ENCODE measurements at places on chromosomes 7 and 10.

GRCh38 chr10:14014423-14014822 is 316.3 kb downstream of the FRMD4A start:
- no peak for DNase-seq

- DNase-seq, result no peak
Measured at GRCh38 chr10:97577701-97578100, 5.1 kb downstream of the ANKRD2 start.

DNA sequence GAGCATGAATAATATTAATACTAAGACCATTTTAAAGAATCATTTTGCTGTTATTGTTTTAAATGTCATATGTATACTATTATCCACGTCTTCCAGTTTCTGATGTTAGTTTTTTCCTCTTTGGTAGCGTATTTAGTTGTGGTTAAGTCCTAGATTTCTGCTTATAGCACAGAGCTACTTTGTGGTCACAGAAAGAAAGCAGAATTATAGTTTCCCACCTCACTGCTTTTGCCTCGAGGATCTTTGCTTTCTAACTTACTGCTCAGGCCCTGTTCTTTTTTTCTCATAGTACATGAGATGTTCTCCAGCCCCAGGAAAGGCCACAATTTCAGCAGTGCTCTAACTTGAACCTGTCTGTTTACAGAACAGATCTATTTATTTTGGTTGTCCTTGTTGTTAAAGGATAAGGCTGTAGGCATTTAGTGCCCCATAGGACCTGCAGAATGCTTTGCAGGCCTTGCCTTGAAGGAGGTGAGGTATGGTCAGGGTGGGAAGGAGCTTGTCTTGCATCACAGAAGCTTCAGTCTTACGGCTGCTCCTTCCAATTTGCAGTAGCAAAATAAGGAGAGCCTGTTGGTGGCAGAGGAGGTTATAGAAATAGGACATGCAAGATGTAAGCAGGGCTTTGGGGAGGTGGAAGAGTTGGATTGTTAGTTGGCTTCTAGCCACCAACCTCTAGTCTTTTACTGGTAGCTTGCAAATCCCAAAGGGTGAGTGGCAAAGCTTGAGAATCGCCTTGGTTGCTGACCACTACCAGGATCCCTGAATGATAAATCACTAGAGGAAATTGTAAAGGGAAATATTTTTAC is 129.1 kb downstream of the LRRC4 start:
- no peak for DNase-seq

- no peak for DNase-seq
Measured at GRCh38 chr10:52436664-52437063, 122.6 kb downstream of the DKK1 start.

DNA sequence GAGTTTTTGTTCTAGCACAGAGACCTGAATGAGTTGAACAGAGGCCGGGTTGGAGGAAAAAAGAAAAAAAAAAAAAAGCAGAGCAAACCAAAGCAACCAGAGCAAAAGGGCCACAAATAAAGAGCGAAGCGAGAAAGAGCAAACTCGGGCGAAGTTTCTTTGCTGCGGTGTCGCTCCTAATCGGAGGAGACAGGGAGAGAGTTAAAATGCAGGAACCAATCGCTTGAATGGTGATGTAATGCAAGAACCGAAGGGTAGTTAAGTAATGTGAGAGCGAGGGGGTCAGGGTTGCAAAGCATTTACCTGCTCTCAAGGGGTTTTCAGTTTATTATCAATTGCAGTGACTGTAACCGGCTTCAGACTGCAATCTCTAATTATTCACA is 271.7 kb downstream of the TRIL start:
- peak; percentile 28 for DNase-seq

DNA sequence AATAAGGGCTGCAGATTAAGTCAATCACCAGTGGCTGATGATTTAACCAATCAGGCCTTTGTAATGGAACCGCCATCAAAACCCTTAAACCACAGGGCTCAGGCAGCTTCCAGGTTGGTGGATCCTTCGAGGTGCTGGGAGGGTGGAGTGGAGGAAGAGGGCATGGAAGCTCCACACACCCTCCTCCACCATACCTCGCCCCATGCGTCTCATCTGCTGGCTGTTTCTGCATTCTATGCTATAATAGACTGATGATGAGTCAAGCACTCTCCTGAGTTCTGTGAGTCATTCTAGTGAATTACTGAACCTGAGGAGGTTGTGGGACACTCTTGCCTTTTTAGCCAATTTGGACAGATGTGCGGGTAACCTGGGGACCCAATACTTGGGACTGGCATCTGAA is 43.9 kb downstream of the CHST15 start:
- no peak for DNase-seq

DNA sequence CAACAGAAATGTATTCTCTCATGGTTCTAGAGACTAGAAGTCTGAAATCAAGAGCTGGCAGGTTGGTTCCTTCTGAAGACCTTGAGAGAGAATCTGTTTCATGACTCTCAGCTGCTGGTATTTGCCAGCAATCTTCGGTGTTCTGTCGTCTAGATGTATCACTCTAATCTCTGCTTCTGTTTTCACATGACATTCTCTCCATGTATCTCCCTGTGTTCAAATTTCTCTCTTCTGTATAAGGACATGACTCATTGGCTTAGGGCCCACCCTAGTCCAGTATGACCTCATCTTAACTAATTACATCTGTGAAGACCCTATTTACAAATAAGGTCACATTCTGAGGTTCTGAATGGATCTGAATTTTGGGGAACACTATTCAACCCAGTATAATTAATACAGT is 82.3 kb downstream of the ANKRD7 start:
- DNase-seq, result no peak

- DNase-seq, result no peak
Measured at GRCh38 chr10:109835257-109835656, 88.1 kb downstream of the XPNPEP1 start.

GRCh38 chr10:35208536-35208935 is 81.9 kb downstream of the CREM start:
- no peak for DNase-seq

DNA sequence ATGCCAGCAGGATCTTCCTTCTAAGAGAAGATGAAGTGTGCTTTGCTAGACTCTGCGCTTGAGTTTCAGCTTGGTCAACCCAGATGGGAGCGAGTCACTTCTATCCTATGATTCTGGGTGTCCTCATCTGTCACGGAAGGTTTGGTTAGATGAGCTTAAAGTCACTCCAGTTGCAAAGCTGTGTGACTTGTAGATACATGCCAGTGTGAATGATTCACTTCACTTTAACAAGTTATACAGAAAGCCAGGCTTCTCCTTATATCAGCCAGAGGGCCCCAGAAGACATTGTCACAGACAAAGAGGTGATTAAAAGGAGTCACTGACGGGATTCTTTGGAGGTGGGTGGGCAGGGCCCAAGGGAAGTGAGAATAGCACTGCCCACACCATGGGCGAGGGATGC is 122.6 kb upstream of the PFKP start:
- DNase-seq, result no peak

GRCh38 chr7:13276977-13277376 is 589.5 kb downstream of the ARL4A start:
- no peak for DNase-seq

GRCh38 chr10:109487691-109488090 is 435.6 kb downstream of the XPNPEP1 start:
- DNase-seq, result no peak

- no peak for DNase-seq
Measured at GRCh38 chr7:100688326-100688860, 5.7 kb downstream of the GIGYF1 start.

DNA sequence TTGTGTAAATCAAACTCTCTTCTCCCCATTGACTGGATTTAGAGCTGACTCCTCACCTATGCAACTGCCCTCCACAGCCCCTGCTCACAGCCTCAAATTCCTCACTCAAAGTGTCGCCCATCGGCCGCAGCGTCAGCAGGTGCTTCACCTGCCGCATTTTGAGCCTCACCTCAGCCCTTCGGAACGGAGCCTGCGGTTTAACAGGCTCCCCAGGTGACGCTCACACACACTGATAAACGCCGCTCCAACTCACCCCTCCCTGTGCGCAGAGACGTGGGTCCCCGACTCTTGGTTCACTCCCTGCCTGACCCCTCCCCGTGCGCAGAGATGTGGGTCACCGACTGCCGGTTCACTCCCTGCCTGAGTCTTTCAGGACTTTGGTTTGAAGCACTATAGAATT is 57.1 kb downstream of the CARD11 start:
- DNase-seq, result no peak

DNA sequence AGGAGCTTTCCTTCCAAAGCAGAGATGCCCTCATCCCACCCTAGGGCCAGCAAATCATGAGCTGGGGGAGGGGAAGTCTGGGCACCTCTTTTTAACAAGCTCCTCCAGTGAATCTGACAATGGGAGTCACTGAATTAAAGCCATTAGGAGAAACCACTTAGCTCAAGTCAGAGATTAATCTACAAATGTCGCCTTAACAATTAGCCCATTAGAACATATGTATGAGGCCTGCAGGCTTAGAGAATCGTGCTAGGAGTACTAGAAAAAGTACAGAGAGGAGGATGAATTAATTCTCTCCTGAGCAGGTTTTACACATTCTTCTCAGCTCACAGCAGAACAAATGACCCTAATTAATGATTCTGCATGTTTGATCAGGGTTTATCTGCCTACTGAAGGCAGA is 381.3 kb downstream of the KCNMA1 start:
- DNase-seq, result no peak

GRCh38 chr7:128351296-128352152 is 7.8 kb upstream of the RBM28 start:
- DNase-seq, result no peak

DNA sequence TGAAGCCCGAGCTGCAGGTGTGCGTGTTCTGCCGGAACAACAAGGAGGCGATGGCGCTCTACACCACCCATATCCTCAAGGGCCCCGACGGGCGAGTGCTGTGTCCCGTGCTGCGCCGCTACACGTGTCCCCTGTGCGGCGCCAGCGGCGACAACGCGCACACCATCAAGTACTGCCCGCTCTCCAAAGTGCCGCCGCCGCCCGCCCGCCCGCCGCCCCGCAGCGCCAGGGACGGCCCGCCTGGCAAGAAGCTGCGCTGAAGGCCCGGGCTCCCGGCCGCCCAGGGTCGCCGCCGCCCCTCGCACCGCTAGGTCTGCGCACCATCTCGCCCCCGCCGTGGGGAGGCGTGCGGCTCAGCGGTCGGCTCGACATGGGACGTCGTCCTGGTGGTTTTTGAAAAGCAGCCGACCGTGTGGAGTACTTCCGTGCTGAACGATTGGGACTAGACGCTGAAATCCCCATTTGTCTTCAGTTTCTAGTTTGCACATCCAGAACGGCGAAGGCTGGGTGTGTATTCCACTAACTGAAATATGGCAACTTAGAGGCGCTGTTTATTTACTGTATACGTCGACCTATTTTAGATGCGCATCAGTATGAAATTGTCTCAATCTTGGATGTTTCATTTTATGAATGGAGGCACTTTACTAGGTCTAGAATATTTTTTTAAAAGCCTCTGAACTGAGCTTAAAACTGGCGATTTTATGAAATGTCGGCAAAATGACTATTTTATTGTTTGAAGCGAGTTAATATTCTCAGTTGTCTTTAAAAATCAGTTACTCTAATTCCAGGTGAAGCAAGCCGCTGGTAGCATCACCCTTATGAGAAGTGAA is 1.1 kb downstream of the NANOS1 start:
- peak; percentile 43 for DNase-seq

DNA sequence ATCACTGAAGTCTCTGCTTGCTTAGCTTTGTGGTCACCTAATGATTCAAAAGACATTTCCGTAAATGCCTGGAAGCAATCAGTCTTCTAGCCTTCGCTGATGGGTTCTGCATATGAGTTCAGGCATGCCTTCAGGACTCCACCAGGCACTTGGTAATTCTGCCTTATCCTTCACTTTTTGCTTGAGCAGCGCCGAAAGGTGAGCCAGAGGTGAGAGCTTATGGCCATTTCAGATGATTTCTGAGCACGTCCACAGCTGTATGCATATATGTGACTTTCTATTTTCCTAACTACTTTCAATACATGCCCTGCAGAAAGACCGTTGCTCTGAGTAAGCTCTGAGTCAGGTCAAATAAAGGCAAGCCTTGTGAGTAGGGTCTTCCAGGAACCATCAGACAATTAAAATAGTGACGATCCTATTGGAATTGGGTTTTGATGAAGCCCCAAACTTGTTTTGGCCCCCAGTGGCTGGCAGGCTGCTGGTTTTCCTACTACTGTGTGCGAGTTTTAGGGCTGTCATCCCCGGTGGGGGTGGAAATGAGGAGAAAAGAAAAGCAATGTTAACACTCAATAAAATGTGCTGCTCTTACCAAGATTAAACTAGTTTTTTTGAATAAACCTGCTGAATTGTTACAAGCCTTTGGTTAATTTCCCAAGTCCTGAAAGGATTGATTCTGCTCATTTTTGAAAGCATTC is 154.4 kb upstream of the AKR1E2 start:
- DNase-seq, result no peak

- DNase-seq, result no peak
Measured at GRCh38 chr10:20355011-20355410, 538.8 kb downstream of the PLXDC2 start.

DNA sequence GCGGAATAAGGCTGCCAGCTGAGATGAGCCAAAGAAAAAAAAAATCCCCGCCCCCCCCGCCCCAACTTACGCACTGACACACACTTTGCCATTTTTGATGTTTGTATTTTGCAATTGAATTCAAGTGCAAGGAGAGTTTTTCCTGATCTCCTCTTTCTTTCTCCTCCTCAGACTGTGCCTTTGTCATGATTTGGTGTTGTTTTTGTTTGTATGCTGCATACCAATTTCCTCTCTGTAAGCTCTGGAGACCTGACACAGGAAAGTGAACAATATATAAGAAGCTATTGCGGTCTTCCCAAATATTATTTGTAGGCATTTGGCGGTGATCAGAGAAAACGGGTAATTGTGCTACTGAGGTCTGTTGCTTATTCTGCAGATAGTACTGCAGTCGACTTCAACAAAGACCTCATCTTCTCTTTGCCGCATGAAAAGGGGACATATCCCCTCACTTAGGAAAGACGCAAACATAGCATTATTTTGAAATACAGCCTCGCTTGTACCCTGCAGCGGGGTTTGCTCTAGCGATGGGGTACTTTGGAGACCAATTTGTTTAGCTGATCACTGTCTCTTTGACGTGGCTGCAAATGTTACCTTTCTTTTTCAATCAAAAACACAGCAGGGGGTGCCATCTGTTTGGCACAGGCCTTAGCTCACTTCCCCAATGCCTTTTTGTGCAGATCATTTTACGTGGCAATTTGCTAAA is 206.6 kb downstream of the SKAP2 start:
- no peak for DNase-seq

GRCh38 chr7:41065663-41066062 is 637.2 kb downstream of the INHBA start:
- DNase-seq, result no peak

DNA sequence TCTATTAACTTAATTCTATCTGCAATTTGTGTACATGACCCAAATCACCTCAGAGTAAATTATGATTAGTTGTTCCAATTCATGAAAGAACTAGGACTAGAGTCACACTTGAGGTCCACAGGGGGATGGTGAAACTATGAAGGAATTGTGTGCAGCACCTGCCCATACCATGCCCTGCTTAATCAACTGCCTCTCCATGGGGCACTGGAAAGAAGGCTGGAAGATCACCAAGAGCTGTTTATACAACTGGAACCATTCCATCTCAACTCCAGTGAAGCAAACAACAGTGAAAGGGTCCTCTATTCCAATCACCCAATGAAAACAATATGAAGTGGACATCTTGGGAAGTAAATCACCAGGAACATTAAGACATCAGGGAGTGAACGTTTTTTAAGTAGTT is 98.7 kb upstream of the SEMA3D start:
- DNase-seq, result no peak

Measured in SHP77 treated with DMSO at 0.1 percent for 48 hours (cell line).